Fibroblast of skin of scalp (primary cell): ENCODE measurements at places on chromosomes 1 and 21.

- no peak for DNase-seq
Measured at GRCh38 chr1:65330822-65331221, 21.5 kb downstream of the DNAJC6 start.

DNA sequence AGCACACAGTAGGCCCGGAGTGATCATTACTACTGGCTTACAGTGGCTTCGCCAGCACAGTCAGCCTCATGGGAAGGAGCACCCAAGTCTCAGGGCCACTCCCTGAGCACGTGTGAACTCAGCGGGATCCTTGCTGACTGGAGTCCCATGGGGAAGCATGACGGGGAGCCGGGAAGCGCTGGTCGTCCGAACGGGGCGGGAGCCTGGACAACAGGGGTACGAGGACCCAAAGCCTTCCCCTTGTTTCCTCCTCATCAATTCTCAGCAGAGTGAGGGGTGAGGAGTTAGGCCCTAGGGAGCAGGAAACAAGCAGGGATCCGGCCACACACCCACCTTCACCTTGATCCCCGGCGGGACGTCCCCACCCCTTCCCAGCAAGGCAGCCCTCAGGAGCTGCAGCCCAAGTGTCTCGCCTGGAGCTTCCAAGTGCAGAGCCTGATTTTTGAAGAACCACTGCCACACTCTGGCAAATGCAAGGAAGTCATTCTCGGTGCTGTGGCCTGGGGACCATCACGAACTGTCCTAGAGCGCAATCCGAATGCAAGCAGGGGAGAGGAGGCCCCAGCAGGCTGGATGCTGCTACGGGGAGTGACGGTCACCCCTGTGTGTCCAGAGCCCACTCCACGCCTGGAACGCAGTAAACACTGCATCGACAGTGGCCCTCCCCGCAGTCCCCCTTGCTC, 35.5 kb downstream of the TOMM20 start:
- DNase-seq, result peak; percentile 79

DNA sequence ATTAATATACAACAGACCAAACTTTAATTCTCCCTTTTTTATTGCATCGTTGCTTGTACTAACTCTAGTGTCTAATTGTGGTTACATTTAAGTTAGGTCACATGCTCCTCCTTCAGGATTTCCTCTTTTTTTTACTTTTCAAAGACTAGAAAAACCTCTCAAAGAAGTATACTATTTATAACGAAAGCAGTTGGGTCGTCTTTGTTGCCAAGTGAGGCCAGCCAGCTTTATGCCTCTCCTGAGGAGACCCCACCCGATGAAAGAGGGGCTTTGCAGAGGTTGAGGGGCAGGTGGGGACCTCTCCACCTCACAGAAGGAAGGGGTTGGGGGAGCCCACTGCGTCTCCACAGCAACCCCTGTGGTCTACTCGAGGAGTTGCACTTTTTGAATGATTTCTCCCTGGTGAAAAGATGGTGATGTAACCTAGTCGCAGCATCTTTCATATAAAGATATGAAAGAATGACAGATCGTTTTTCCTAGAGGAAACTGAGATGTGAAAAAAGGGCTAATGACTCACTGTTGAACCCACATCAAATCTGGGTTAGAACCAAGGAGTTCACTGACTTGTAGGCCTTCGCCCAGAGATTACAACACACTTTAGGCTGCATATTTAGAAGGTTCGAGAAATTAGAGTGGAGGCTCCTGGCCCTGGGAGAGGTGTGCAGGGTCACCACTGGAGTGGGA, 6.4 kb downstream of the TGFB2 start:
- peak; percentile 74 for DNase-seq

DNA sequence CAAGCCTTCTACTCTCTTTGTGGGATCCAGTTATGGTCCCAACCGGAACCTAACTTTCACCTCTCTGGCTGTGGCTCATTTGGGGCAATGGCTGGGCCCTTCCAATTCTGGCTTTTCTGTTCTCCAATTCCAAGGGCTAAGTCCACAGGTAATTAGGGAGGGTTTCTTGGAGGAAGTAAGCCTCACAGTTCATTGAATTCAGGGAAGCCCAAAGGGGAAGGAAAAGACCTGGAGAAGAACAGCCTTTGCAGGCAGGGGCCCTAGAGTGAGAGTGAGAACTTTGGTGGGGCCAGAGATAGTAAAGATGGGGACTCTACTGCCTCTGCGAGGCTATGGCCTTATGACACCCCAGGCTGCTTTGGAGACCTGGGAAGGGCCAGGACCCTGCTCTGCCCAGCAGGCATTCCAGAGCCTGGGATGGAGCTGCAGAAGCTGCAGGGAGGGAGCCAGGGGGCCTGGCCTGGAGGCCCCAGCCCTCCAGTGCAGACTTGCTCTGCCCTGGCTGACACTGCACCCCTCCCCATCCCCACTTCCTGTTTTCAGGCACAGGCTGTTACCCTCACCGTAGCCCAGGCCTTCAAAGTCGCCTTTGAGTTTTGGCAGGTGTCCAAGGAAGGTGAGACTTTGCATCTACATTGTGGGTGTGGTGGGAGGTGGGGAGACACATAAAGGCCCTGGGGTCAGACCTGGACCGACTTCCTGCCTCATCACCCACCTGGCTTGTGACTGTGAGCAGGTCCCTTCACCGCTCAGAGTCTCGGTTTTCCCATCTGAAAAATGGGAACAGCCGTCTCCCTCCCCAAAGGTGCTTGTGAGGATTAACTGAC, 18.9 kb downstream of the LDLRAP1 start:
- DNase-seq, result no peak
